ENCODE measurements at places on chromosomes 1 and 21.
A peak's percentile ranks its signal among the peaks of the same experiment; 100 is the strongest.

- DNase-seq = no peak
These were observed 246.0 kb downstream of the TRABD2B start for GRCh38 chr1:47751193-47751592.

DNA sequence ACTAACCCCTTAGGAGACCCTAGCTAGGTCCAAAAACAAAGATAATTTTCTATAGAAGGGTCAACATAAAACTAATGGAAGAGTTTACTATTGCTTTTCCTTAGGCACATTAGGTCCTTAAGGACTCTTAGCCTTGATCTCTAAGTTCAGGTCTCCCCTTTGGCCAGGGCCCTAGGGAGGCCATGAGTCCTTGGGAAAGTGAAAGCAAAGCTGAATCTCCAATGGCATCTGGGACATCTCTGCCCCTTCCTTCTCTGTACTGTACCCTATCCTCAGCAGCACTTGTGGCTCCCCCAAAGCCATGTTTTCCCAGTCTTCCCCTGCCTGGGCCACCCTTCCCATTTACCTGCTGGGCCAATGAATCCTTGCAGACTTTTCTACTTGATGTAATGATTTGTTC, 14.3 kb downstream of the IER5 start:
- DNase-seq = no peak

DNA sequence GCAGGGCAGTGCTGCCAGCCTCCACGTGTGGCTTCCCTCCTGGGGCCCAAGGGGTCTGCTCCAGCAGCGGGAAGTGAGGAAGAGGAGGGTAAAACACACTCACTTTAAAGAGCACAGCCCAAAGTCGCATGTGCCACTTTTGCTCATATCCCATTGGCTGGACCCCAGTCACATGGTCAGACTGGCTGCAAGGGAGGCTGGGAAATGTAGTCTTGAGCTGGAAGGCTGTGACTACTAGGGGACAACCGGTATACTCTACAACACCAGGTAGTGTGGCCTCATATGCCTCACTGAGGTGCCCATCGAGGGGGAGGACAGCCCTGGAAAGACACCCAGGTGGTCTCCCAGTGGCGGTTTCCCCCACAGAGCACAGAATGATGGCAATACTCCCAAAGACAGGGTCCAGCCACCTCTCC, 45.2 kb downstream of the CAMK2N1 start:
- DNase-seq = no peak

DNA sequence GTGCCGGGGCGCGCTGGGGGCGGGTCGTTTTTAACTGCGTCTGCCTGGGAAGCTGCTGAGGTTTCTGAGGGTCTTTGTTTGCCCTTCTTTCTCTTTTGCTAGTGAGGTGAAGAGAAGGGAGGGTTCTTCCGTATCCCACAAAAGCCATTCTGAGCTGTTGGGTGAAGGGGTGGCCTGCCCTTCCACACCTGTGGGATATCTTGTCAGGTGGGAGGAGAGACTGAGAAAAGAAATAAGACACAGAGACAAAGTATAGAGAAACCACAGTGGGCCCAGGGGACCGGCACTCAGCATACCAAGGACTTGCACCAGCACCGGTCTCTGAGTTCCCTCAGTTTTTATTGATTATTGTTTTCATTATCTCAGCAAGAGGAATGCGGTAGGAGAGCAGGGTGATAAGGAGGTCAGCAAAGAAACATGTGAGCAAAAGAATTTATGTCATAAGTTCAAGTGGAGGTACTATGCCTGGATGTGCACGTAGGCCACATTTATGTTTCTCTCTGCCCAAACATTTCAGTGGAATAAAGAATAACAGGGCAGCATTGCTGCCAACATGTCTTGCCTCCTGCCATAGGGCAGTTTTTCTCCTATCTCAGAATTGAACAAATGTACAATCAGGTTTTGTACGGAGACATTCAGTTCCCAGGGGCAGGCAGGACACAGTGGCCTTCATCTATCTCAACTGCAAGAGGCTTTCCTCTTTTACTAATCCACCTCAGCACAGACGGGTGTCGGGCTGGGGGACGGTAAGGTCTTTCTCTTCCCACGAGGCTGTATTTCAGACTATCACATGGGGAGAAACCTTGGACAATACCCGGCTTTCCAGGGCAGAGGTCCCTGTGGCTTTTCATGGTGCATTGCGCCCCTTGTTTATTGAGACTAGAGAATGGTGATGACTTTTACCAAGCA, 972 bp downstream of the PGBD2 start:
- no peak for DNase-seq

GRCh38 chr1:70790232-70790923, 257.2 kb downstream of the PTGER3 start:
- no peak for DNase-seq

DNA sequence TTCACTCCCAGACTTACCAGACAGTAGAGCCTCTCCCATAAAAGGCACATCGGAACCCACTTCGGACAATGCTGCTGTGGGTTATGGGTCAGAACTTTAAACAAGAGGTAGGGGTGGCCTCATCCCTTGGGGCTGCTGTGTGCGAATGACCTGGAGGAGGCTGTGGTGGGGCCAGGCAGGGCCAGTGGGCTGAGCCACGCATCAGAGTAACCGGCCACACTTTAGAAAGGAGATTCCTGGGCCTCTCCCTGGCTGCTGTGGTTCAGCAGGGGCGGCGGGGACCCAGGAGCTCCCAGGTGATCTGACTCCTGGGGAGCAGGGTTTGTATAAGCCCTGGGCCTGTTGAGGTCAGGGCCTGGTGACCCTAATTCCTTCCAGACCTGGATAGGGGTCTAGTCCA, 110.2 kb upstream of the C1orf174 start:
- DNase-seq = no peak

DNA sequence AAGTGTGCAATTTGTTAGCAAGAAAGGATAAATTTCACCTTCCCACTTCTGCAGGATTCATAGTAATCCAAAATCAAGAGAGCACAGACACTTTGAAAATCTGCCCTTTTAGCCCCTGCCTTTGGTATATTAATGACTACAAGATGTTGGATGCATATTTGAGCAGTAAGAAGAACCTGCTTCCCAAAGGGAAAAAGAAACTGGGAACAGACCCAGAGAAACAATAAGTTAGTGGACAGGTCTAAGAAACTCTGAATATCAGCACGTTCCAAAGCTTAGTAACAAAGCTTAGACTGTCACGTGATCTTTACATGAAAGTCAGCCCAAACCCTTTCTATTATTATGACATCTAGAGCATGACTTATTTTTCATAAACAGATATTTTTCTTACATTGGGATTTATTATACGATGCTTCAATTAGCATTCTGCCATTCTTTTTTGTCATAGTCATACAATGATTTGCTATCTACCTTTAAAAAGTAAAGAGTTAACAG, 390.9 kb upstream of the ADGRL2 start:
- no peak for DNase-seq

DNA sequence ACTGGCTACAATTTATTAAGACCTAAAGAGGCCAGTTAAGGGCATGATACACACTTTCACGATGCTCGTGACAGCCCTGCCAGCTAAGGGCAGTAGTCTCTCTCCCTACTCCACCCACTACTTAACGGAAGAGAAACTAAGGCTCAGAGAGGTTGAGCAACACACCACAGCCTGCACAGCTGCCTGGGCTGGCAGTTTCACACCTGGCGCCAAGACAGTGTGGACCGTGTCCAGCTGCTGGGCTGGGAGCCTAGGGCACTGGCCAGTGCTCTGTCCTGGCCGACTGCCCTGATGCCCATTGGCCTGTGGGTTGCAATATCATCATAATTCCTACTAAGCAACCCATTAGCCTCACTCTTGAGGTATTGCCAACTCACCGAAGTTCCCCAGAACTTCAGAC, 27.6 kb downstream of the TENT5C start:
- no peak for DNase-seq

- no peak for DNase-seq
These were observed 1.6 kb downstream of the SYT6 start for GRCh38 chr1:114152089-114152507.

DNA sequence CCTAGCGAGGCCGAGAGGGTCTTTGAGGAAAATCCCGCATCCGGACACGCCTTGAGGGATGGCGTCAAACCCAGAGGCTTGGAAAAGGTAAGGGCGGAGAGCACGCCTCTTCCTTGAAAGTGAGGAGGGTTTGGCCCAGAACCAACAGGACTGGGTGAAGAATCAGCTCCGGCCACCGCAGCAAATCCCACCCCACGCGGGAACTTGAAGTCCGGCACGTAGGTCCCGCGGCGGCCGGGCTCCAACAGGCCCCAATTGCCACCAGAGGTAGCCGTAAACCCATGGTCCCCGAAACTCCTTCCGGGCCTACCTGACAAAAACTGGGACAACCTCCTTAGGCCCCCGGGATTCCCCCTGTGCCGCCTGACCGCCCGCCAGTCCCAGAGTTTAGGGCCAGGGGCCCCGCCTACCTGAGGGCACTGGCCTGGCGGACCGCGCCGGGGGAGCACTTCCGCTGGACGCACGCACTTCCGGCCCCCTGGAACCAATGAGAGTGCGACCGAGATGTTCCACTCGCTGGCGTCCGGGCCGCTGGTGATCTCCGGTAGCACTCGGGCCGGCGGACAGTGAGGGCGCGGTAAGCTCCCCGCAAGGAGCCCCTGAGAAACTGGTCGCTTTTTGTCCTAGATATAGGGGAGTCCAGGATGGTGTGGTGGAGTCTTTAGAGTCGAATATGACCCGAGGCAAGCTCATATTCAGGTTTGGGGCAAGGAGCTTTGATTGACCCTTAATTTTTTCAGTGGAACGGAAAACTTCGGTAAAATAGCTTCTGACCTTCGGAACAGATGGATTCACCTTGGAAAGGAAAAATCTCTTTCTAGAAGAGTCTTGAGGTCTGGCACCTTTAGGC, at the start of the genes LZIC and NMNAT1:
TSS of gene LZIC (minus strand) at position 453 of the 850 bp plus-strand sequence. CDS start 6,772 bp downstream, outside the sequence.
TSS of gene NMNAT1 (plus strand) at position 537 of the 850 bp plus-strand sequence. CDS start 28,599 bp downstream, outside the sequence.
- peak; percentile 58 for DNase-seq

DNA sequence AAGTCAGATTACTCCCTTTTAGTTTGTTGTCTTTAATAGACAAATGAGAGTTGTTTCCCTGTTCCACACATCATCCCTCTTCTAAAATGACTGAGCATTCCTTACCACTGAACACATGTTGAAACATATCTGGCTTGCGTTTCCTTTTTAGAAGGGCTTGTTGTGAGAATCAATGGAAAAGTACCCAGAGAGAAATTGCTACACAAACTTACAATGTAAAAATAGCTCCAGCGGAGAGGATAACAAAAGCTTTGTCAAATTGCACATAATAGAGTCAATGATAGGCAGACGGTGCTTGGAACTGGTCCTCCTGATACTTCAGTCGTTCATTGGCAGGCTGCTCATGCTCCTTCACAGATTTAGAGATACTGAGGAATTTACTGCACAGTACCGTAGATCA, 123.9 kb downstream of the CYYR1 start:
- no peak for DNase-seq

GRCh38 chr1:50422946-50423669, at the start of gene DMRTA2:
Gene DMRTA2, minus strand, starts transcription at chr1:50423443. Its CDS starts 1,907 bp downstream, at chr1:50421536.
- DNase-seq = peak; percentile 83

- no peak for DNase-seq
These were observed 20.5 kb upstream of the XPR1 start for GRCh38 chr1:180611016-180611930.

DNA sequence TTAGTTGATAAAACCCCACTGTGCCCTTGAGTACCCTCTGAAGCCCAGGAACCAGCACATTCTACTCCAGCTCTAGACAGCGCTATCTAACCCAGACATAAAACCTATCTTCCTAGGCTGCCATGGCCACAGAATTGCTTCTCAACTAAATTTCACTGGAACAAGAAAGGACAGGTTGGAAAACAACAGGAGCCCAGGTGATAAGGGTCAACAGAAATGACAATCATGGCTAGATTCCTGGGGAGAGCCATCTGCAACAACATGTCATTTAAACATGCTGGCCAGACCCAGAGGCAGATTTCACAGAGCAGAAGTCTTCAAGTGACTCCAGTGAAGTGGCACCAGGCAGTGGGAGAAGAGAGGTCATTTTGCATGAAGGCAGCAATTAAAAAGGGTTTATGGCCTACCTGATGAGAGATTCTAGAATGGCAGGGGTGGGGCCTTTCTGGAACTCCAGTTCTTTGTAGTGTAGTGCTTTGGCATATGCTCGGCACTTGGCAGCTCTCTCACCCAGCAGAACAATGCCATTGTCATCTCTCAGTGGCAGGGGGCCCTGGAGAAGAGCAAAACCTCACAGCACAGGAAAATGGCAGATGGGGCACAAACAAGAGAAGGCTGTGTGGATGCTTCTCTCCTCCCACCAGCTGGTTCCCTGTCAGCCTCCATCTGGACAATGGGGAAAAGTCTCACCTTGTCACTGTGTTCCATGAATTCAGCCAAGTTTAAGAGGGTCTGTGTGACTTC, 9.9 kb downstream of the ANGPTL7 start:
- DNase-seq = peak; percentile 41

DNA sequence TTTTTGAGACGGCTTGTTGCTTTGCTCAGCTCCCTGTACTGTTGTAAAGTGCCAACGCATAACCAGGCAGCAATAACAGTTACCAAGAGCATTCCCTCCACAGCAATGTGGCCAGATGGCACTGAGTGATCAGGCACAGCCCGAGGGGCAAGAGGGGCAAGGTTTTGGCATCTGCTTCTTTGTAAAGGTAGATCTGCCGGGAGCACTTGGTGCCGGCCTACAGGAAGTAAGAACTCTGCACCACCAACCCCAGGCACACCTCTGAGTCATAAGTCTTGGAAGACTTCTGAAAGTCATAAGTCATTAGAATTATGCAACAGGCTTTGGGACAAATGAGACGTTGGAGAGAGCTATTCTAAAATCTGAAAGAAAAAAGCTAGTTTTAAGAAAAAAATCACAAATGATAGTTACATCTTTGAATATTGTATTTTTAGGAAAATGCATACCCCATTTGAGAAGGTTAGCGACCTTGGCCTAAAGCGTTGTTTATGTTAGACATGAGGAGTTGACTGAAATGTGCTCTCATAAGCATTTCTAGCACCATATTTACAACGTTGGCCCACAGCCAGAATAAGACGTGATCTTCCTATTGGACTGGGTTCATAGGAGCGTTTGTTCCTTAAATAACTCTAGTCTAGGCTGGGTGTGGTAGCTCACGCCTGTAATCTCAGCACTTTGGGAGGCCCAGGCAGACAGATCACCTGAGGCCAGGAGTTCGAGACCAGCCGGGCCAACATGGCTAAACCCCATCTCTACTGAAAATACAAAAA, 37.7 kb upstream of the MAP10 start:
- DNase-seq = no peak

- no peak for DNase-seq
These were observed 787.9 kb upstream of the B3GALT2 start for GRCh38 chr1:193974286-193974798.

DNA sequence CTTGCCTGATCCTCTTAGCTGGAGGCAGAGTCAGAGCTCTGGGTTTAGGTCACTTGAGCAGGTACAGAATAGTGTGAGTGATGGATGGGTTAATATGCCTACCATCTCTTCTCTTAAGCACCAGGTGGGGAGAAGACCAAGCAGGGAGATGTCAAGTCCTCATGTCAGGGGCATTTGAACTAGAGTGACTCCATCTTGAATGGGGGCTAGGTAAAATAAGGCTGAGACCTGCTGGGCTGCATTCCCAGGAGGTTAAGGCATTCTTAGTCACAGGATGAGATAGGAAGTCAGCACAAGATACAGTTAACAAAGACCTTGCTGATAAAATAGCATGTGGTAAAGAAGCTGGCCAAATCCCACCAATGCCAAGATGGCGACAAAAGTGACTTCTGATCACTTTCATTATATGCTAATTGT, 77.4 kb upstream of the BTG3 start:
- DNase-seq = no peak

- no peak for DNase-seq
These were observed 1.5 kb downstream of the ATP8B2 start for GRCh38 chr1:154326546-154327465.

GRCh38 chr1:248751142-248751541, 4.4 kb downstream of the LYPD8 start:
- no peak for DNase-seq

- no peak for DNase-seq
These were observed 34.3 kb upstream of the PPP1R15B start for GRCh38 chr1:204445860-204446412.

- no peak for DNase-seq
These were observed 15.7 kb downstream of the CFAP45 start for GRCh38 chr1:159884296-159884695.
